ENCODE measurements at places on chromosomes 2 and 18.

GRCh38 chr2:17628349-17629261 lies 88.1 kb downstream of the VSNL1 start:
- no peak for DNase-seq

- no peak for DNase-seq
Observed at GRCh38 chr18:74856434-74856833, 258.8 kb downstream of the ZNF407 start.

GRCh38 chr18:58049000-58049688 lies 5.1 kb downstream of the NEDD4L start:
- no peak for DNase-seq

DNA sequence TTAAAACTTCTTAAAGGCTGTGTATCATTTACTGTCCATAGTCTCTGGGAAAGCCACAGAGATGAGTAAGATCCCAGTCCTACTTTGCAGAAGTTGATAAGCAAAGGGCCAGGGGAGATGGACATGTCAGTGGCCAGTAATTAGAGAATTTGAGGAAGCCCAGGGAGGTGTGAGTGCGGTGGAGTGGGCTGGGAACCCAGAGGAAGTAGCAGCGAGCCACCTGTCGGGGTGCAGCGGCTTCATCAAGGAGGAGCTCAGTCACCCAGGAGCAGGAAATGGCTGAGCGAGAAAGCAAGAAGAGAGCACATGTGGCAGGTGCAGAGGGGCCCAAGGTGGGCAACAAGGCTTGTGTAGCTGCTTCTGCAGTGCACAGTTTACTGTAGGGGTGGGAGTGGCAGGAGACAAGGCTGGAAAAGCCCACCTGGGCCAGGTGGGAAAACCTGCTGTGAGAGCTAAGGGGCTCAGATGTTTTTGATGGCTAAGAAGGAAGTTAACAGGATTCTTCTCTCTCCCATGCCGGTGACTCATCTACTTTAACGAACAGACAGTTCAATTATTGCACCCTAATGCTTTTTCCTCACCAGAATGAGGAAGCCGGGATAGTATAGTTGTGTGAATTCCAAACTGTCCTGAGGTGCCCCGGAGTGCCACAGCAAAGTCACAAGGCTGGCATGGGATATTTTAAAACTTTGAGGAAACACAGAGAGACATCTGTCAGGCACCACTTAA lies 34.8 kb upstream of the MGAT5 start:
- DNase-seq, result no peak

GRCh38 chr2:42099438-42100173 lies 51.8 kb downstream of the PKDCC start:
- DNase-seq, result no peak

- DNase-seq, result no peak
Observed at GRCh38 chr18:63098018-63098981, 221.3 kb downstream of the BCL2 start.

GRCh38 chr2:50951437-50951836 lies 80.5 kb downstream of the NRXN1 start:
- DNase-seq, result no peak

- no peak for DNase-seq
Observed at GRCh38 chr2:133855526-133855925, 287.3 kb upstream of the NCKAP5 start.

DNA sequence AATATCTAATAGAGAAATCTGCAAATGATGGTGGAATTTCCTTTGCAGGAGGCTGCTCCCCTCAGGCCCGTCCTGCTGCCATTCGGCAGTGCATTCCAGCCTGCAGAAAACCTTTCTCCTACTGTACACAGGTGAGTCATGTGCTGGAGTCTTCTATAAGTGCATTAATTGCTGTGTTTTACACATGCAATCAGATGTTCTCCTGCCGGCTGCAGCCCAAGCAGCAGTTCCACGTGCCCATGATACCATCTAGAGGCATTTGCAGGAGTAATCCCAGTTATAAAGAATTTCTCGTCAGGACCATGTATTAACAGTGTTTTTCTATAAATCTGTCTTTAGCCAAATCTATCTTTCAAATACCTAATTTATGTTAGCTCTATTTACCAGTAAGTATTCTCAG lies 304.7 kb upstream of the HNMT start:
- DNase-seq, result no peak

- no peak for DNase-seq
Observed at GRCh38 chr2:70132244-70133126, 45.2 kb downstream of the PCBP1 start.

- DNase-seq, result no peak
Observed at GRCh38 chr2:239561446-239562001, 160.7 kb upstream of the HDAC4 start.

GRCh38 chr18:47893939-47894699 lies 36.3 kb downstream of the SMAD2 start:
- no peak for DNase-seq

GRCh38 chr2:229416116-229416694 lies 145.1 kb upstream of the PID1 start:
- no peak for DNase-seq

DNA sequence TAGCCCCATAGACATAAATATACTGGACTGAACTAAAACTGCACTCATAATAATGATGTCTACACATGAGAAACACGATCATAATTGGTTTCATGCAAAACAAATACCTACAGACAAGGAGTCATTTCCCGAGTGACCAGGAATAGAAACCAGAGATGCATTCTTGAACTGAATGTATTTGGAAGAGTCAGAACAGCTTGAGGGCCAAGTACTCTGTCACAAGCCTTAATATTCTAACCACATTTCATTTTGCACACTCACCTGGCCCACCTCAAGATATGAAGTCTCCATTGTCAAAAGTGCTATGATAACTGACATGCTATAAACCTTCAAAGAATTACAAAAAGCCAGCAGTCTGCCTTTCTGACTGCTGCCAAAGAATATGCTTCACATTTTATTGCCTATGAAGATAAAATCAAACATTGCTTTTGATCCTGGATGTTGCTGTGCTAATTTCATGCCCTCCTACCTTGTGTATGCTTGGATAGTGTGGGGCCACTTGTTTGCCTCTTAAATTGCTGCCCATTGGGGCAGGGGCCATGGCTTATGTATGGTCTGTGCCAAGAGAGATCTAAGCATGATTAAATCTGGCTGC lies 18.9 kb upstream of the ASAP2 start:
- DNase-seq, result no peak

GRCh38 chr18:53757328-53757727 lies 467.1 kb downstream of the MBD2 start:
- DNase-seq, result no peak

DNA sequence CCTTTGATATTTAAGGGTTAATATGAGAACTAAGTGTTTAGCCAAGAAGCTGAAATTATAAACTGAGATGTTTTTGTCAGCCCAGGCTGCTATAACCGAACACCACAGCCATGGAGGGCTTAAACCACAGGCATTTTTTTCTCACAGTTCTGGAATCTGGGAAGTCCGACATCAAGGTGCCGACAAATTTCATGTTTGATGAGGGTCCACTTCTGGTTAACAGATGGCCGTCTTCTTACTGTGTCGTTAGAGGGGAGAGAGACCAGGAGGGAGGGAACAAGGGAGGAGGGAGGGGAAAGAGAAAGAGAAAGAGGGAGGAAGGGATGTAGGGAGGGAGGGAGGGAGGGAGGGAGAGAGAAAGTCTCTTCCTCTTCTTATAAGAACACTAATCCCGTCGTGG lies 6.5 kb upstream of the CNDP2 start:
- no peak for DNase-seq

GRCh38 chr2:226117510-226118065 lies 682.0 kb downstream of the IRS1 start:
- DNase-seq, result no peak

DNA sequence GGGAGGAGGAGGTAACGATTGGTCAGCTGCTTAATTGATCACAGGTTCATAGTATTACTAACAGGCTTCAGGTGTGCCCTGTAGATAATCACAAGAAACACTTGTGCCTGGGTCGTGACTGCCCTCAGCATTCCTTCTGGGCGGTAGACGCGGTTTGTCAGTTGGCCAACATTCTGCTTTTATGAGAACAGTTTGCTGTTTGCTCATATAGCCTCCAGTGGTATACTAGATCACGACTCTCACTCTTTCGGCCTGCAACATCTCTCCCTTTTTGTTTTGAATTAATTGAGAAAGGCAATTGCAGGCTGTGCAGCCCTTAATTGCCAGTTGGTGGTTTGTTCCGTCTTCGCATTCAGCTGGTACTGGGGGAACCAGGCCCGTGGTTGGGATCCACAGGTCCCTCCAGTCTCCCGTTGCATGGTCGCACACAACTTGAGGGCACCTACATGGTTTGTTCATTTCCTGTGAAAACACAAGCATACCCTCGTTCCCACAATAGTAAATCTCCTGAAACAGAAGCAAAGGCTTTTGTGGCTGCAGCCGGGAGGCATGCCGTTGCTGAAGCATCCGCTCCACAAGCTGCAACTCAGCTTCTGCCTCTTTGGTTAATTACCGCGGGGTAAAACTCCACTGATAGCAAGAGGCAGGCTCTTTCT lies 30.3 kb upstream of the GPR17 start:
- DNase-seq, result no peak

DNA sequence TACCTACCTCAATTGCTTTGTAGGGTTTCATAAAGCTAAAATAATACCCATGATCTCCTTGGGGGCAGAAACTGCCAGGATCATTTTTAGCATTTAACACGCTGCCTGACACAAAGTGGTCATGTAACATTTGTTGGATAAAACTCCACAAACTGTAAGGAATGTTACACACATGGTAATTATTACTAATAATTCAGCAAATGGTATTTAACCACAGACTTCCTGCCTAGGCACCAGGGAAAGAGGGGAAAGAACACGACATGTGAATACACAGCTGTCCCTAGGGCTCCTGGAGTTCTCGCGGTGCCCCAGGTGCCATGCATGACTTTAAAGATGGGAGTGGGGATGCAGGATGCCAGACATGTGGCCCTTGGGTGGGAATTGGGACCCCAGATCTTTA lies 43.5 kb downstream of the ASAP2 start:
- no peak for DNase-seq

DNA sequence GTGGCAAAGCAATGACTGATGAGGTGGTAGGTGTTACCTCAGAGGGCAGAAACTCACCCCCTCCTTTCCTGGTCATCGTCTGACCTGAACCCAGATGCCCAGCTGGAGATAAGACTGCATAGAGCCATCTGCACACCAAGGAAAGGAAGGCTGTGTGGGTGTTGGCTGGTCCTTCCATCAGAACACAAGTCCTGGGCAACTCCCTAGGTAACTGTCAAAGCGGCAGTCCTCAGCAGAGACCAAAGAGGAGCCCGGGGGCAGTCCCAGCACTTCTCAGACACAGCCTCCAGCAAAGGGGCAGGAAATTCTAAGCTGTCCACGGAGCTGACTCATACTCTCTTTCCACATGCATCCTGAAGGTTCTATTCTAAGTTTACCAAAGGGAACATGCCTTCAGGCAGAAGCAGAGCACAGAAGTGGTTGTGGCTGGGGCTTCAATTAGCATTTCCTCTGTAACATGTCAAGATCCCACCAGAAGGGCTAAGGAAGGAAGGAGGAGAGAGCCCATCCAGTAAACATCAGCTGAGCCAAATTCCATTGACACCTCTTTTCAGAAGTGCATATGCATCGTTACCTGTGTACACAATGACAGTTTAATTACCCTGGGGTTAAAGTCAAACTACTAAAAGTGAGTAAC lies 54.7 kb downstream of the SPRED2 start:
- no peak for DNase-seq

DNA sequence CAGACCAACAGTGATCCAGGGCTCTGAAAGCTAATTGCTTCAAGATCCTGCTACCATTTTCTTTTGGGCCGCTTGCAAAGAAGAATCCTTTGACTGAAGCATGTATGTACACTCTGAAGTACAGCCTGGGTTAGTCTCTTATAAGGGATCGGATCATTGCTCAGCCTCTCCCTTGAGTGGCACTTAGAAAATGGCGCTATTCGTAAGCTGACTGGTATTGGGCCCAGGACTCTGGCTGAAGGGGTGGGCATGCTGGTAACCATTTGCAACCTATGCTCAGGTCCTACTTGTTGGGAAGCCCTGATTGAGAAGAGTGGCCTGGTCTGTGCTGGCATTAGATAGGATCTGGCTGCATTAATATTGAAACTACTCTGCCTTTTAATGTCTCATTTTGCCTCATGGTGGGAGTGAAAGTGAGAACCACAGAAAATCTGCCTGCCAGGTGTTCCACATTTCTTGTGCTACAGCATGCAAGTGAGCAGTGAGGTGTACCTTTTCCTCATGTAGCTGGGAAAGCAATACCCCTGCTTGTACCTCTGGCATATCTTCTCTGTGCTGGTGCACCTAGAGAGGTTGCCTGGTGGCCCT lies 661 bp upstream of the MGAT5 start:
- no peak for DNase-seq

DNA sequence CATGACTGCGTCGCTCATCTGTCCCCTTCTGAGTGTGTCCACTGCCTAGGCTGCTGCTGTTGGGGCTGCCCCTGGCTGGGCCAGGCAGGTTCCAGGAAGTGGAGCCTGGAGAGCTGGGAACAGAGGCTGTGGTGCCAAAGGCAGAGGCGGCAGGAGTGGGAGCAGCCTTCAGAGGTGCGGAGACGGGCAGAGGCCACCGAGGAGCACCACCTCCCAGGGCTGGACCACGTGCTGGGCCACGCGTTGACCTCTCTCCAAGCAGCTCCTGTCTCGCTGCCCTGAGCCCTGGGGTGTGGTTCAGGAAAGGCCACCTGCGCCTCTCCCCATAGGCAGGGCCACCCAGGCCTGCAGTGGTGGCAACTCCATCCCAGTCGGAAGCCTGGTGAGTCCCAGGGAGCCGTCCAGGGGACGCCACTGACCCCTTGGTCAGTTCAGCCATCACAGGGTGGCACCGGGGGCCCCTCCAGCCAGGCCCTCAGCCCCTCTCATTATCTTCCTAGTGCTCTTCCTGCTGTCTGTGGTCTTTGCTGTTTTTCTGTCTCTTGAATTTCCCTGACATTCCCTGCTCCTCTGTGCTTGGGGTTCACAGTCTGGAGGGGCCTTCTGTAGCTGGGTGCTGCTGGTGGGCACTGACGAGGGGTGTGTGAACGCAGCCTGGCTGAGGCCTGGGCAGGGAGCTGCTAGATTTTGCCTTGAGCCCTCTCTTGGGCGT lies 122.8 kb upstream of the HS6ST1 start:
- no peak for DNase-seq

DNA sequence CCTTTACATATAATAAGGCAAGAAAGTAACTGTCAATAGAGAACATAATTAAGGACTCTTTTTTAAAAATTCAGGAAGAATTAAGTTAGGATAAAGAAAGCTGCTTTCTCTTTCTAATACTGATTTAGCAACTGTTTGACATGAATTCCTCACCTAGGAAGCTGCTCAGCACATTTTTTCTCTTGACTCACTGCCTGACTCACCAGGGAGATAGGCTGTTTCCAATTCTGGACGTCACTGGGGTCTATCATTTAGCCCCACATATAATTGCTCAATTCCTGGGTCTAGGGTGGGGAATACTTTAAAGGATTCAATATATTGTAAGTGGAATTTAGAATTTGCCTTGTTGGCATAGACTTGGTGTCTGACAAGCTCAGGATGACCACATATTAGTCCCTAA lies 50.8 kb upstream of the UGP2 start:
- DNase-seq, result no peak

- no peak for DNase-seq
Observed at GRCh38 chr18:45771587-45772480, 47.9 kb downstream of the SLC14A1 start.
